NCI-H1105 treated with DMSO at 0.1 percent for 48 hours (cell line): ENCODE measurements at places on chromosomes 1 and 21.

- no peak for DNase-seq
Measured at GRCh38 chr1:40732756-40733301, 41.3 kb downstream of the NFYC start.

- peak; percentile 5 for DNase-seq
Measured at GRCh38 chr1:169527451-169528214, 41.9 kb upstream of the SLC19A2 start.

DNA sequence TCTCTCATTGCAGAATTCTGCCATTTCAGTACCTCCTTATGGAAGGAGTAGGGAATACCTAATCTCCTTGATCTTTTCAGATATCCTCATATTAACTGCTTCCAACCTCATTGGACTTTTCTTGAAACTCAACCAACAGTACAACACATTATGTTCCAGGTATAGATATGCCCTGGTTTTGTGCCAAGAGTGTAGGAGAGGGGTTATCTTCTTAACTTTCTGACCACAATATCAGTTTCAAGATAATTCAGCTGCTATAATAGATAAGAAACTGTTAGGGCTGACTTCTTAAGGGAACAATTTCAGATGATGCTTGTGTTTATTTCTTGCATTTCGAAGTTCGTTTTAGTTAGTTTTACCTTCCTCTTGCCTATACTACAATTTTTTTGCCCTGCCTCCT, 2.1 kb upstream of the LPGAT1 start:
- DNase-seq, result no peak

DNA sequence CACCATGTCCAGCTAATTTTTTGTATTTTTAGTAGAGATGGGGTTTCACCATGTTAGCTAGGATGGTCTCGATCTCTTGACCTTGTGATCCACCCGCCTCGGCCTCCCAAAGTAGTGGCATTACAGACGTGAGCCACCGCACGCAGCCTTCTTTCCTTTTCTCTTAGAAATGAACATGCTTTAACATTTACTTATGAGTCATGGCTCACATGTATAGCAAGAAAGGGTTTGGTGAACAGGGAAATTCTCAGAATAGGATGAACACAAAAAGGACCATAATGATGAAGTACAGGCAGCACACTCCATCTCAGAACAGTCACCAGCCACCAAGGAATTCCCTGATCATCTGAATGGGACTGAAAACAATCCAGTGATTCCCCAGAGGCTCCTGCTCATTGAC, 9.4 kb upstream of the VAMP4 start:
- DNase-seq, result no peak

GRCh38 chr1:66231681-66232463, 302.1 kb upstream of the SGIP1 start:
- no peak for DNase-seq

DNA sequence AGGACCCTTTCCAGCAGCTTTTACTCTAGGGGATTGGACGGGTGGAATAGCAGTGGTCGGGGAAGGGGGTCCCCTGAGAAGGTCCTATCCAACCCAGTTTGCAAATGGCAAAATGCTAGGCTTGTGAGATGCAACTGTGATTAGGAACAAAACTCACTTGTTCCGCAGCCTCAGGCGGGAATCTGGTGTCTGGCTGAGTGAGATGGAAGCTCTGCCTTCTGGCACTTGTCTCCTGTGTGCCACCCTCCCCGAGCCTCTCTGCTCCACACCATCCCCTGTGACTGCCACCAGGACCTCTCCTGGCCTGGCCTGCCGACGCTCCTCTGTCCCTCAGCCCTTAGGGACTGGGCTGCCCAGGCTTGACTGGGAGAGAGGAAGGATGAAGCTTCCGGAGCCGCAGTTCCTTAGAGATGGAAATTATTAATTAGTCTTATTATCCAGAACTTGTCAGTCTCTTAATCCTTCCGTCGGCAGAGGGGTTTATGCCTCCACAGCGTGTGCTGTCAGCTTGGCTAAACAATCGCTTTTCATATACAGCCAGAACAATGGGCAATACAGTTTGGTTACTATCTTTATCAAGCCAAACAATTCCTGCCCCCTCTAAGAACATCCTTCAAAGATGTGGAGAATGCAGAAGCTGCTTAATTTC, 292.8 kb upstream of the VAMP3 start:
- no peak for DNase-seq

DNA sequence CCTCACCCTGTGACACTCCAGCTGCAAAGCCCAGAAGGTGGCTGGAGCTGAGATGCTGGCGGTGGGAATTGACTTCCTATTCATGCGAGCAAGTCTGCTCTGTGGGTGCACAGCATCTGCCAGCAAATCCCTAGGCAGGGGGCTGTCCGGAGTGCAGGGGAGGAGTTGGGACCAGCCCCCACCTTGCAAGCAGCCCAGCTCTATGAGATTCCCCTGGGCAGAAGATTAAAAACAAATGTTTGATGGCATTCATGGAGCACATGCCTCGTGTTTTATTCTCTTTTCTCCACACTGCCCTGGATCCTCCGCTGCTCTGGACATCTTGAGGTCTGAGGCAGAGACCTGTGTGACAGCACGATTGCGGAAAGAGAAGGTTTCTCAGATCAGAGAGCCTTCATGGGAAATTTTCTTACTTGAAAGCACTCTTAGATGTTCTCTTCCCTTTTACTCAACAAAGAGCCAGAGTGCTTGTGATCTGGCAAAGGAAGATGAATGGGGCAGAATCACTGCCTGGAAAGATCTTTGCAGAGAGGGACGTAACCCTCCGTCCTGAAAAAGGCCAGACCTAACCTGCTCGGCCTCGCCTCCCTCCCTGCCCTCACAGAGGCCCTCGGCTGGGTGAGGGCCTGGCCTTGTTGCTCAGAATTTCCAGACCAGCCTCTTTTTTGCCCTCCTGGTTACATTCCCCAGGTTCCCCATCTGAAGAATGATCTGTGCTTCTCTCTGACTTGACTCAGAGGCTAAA, 597.1 kb downstream of the KIF26B start:
- no peak for DNase-seq

DNA sequence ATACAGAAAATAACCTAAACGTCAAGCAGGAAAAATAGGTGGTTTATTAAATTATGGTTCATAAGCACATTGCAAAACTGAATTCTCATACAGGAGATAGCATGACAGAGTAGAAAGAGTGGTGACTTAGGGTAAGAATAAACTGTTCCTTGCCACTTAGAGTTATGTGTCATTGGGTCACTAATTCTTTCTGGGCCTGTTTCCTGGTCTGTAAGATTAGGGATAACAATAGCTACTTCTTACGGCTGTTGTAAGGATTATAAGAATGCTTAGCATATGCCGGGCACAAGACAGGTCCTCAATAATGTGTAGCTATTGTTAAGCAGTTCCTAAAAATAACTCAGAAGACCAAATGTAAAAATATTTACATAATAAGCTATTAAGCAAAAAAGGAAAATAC, 24.2 kb downstream of the SNRNP40 start:
- DNase-seq, result no peak

- no peak for DNase-seq
Measured at GRCh38 chr1:38502758-38503157, 356.8 kb downstream of the RRAGC start.

DNA sequence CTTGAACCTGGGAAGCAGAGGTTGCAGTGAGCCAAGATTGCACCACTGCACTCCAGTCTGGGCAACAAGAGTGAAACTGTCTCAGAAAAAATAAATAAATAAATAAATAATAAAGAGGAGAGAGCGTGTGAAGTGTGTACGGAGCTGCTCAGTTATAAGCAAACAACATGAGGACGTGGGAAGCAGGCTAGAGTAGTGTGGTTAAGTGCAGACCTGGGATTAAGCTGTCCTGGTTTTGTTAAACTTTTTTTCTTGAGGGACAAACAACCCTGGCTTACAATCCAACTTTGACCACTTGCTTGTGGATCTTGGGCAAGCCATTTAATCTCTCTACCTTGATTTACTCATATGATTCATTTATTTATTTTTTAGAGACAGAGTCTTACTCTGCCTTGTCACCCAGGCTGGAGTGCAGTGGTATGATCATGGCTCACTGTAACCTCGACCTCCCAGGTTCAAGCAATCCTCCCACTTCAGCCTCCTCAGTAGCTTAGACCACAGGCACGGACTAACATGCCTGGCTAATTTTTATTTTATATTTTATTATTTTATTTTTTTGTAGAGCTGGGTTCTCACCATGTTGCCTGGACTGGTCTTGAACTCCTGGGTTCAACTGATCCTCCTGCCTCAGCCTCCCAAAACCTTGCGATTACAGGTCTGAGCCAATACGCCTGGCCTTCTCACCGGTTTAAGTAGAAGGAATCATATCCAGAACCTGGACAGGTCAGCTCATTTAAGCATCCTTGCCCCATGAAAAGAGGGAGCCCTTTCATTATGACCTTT, 52.7 kb downstream of the RPS6KA1 start:
- no peak for DNase-seq

DNA sequence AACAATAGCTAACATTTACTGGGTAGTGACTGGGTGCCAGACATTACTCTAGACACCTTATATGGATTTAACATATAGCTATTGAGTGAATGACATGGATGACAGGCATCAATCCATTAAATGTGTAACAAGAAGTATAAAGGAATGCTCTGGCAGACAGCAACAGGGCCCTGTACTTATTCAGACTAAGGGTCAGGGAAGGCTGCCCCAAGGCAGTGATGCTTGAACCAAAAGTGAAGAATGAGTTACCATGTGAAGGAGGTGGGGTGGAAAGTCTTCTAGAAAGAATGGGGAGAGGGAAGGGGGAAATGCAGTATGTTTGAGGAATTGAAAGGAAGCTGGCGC, 8.3 kb upstream of the PTPRF start:
- no peak for DNase-seq

DNA sequence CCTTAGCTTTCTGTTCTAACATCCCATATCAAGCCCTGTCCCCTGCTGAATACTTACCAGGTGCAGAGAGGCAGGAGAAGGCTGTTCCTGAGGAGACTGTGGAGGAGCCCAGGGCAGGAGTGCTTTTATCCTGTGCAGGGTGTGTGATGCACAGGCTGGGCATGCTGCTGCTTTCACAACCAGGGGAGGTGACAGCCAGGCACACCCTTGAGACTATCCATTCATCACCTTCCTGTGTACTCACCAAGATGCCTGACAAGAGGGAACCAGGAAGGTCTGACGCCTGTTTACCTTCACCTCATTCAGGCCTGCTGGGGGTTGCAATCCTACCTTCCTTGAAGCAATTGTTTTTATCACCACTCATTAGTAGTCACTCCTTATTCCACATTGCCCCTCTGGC, at the start of gene LCE3E:
Gene LCE3E (minus strand): TSS at position 100 of the 400 bp plus-strand sequence. CDS start 572 bp downstream, outside the sequence.
- no peak for DNase-seq

DNA sequence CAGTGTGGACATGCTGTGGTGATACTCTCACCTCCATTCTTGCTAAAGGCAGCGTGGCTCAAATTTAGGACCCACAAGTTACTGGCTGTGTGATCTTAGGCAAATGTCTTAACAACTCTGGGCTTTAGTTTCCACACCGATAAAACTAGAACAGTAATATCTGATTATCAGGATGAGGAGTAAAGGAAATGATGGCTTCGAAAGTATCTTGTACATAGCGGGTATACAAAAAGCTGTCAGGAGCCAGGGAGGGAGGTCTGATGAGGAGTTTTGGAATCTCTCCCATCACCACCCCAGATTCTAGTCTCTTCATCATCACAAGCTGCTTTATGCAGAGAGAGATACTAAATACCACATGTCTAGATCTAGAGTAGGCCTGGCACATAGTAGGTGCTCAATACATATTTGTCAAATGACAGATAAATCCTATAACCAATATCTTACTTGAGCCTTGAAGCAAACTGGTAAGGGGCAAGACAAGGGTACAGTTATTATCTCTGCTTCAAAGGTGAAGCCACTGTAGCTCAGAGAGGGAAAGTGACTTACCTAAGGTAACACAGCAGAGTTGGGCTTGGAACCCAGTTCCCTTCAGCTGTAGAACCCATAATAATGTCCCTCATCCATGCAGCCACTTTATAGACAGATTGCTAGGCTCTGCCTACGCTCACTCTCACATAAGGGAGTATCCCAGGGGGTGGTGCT, 9.5 kb upstream of the FGR start:
- no peak for DNase-seq

DNA sequence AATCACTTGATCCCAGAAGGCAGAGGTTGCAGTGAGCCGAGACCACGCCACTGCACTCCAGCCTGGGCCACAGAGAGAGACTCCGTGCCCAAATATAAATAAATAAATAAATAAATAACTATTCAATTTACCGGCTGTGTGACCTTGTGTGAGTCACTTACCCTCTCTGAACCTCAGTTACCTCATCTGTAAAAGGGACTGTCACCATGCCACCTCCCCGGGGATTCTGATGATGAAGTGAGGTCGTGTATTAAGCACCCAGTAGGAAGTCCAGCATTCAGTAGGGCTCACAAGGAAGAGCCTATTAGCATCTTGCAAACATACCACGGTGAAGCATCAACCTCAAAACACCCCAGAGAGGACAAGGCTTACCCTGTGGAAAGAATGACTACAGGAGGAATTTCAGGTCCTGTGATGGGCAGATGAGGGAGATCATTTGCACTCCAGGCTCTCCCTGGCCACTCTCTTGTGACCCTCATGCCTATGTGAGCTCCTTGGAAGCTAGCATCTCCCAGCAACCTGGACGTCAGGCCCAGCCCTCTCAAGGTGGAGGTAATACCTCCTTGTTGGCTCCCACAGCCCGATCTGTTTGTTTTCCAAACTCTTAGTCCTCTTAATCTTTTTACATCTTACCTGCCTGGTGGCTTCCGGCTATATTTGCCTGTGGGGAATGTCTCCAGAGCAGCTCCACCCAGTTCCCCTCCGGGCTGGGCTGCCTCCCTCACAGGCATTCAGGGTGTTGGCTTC, 7.6 kb upstream of the C1QA start:
- DNase-seq, result no peak

GRCh38 chr21:37711286-37711829, 204.9 kb downstream of the KCNJ6 start:
- DNase-seq, result peak; percentile 41

DNA sequence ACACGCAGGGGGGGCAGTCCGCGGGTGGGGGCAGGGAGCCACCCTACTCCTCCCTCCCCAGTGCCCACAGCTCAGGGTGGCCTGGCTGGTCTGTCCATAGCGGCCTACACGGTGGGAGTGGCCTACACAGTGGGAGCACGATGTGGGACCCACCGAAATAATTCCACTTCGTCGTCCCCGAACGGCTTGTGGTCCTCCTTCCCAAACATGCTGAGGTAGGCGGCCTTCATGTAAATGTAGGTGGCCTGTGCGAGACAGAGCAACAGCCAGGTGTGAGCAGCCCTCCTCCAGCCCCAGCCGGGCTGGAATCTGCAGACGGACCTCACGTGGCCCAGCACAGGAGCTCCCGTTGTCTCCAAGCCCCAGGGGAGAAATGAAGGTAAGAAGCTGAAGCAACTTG, 34.4 kb downstream of the TTC39A start:
- DNase-seq, result no peak

DNA sequence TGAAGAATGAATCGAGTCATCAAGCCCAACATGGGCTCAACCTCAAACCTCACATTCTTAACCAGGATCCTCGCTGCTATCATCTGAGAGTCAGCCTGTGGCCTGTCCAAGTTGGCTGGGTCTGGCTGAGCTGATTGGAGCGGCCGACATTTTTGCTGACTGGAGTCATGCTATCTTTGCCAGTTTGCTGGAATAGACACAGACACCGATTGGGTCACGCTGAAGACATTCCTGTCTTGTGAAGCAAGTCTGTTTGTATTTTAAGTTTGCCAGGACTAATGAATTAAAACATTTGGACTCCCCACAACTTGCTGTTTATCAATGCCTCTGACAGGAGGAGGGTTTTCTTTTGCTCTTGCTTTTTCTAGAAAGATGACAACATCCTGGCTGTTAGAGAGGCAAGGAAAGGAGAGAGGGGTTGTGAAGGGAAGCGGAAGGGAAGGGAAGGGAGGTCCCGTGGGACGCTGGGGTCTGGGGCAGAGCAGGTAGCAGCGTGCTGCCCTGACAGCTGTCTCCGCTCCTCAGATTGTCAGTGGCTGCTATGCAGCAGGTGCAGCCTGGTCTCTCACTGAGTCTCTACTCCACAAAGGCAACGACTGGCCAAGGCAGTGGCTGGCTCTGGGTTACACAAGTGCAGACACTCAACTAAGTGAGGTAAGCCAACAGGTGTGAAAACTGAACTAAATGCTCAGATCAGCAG, at the start of gene MAP3K7CL:
Gene MAP3K7CL (plus strand): TSS at position 375 of the 700 bp plus-strand sequence. CDS start 2,701 bp downstream, outside the sequence.
- no peak for DNase-seq
